ENCODE measurements at places on chromosomes 7 and 10. TPM values are rescaled to one million over a fixed set of nuclear protein-coding genes. Genes with fewer than 3 reads are reported as not detected.

Gene DNA2
- 4.6 TPM for total RNA-seq

- DNase-seq: no peak
These were observed 47.7 kb downstream of the VWC2 start for GRCh38 chr7:49821181-49821580.

DNA sequence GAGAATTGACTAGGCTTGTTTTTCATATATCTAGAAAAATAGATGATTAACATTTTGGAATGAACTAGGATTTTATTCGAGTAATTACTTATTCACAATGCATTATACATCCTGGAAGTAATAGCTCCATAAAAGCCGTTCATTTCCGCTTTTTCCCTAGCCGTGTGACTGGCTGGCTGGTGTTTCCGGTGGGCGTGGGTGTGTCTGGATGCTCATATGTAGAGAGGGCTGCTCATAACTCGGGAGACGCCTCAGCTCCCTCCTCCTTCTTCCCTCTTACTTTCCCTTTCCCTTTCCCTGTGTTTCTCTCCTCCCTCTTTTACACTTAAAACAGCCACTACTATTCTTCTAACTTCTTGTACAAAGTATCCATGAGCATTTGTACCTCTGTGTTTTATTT is 187.7 kb upstream of the VSTM2A start:
- DNase-seq: no peak

- no peak for DNase-seq
These were observed 124.7 kb upstream of the UNC5B start for GRCh38 chr10:71087622-71088021.

GRCh38 chr10:123427165-123427786 is 238.9 kb upstream of the GPR26 start:
- no peak for DNase-seq

DNA sequence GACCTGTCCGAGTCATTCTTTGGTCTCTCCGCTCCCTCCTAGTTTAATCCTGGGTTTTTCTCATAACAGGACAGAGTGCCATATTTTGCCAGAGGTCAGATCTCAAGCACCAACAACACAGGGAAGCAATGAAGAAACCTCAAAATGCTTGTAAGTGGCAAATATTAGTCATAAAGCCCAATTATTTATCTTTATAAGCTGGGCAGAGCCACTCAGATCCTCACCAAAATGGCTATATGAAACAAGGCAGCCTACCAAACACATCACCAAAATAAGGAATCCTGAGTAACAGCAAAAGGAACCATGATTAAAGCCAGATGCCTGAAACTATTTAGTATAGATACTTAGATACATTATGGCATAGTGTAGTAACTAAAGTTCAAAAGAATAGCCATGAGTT is 4.7 kb downstream of the ECD start:
- DNase-seq: no peak

All from lung microvascular endothelial cell (primary cell).